ENCODE measurements at places on chromosomes 16 and 17.

GRCh38 chr17:49779739-49780231, 8.7 kb upstream of the KAT7 start:
- DNase-seq: no peak

DNA sequence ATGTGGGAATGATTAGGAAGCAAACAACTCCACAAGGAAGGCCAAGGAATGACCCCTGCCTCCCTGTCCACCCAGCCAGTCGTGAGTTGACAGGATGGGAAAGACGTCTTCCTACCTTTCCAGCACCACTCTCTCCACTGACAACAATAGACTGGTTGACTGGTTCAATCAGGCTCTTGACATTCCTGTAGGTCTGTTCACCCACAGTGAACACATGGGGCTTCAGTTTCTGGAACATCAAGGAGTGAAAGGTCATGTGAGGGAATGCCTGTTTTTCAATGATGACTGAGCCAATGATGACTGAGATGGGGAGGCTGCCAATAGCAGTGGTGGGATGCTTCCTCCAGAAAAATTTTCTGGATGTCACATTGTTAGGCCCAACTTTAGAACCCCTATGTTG, 9.6 kb downstream of the MYO19 start:
- DNase-seq: no peak

GRCh38 chr16:67992661-67993206, 6.5 kb downstream of the DPEP2 start:
- DNase-seq: no peak

DNA sequence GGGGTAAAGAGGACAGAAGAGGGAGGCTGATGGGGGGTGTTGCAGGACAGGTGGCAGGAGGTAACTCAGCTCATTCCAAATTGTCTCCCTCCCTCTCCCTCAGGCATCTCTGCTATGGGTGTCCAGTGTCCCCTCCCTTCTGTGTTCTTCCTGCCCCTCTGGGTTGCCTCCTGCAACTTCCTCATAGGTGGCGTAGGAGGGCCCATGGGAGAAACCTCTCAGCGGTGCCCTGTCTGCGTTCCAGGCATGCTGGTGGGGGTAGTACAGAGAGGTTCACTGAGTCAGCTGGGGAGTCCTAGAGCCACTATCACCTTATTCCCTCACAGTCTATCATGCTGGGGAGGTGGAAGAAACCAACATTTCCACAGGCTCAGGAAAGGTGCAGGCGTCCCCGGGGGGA, 14.7 kb upstream of the ODF4 start:
- no peak for DNase-seq

GRCh38 chr17:27989046-27989445, 53.4 kb upstream of the NLK start:
- no peak for DNase-seq

DNA sequence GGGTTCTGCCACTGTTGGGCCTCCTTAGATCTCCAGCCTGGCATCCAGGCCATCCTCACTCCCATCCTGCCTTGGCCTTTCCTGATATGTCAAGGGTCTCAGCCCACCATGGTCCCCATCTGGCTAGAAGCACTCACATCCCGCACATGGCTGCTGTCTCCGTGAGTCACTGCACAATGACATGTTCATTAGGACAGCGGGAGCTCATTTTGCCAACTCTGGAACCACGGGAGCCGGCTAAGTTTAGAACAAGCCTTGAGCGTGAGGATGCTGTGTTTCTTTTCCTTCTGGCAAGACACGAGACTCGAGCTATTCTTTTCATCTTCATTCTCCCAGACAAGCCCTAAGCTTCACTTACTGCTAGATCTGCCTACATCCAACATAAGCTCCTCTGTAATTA, 65.7 kb upstream of the KSR1 start:
- DNase-seq: peak; percentile 43

DNA sequence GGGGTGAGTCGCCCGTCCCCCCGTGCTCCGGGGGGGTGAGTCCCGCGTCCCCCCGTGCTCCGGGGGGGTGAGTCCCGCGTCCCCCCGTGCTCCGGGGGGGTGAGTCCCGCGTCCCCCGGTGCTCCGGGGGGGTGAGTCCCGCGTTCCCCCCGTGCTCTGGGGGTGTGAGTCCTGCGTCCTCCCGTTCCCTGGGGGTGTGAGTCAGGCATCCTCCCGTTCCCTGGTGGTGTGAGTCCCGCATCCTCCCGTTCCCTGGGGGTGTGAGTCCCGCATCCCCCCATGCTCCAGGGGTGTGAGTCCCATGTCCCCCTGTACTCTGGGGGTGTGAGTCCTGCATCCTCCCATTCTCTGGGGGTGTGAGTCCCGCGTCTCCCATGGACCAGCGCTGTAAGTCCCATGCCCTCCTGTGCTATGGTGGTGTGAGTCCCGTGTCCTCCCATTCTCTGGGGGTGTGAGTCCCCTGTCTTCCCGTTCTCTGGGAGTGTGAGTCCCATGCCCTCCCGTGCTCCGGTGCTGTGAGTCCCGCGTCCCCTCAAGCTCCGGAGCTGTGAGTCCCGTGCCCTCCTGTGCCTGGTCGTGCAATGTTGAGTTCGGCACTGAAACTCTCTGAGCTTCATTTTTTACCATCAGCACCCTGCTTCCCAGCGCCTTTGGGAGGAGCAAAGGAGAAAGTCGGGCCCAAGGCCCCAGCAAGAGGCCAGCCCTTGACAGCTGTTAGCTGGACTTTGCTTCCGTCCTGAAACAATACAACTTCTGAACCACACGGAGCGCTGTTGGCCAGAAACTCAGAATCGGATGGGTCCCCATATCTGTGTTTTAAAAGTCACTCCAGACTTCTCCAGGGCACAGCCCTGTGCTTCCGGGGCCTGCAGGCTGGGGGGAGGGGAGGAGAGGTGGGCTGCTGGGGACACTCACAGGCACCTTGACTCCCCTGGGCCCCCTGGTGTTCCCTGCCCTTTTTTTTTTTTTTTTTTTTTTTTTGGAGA, 11.5 kb upstream of the ZC3H18 start:
- no peak for DNase-seq

DNA sequence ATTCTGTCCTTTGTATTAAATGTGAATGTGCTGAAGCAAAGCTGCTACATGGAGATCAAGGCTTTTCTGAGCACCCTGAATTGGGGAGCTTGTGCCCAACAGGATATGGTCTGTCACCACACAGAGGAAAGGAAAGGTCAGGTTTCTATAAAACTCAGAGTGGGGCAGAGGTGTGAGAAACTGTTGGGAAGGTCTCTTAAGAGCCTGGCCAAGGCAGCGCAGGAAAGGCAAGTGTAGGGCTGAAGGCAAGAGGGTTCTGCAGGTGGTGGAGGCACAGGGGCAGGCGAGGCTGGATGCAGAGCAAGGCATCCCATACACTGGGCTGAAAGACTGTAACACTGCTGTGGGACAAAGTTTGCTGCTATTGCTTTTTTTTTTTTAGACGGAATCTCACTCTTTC, 8.1 kb downstream of the COX6A2 start:
- no peak for DNase-seq

GRCh38 chr17:9824094-9824493, 1.6 kb upstream of the GLP2R start:
- DNase-seq: no peak

Data from occipital lobe (tissue), 3 donors.